ENCODE measurements at places on chromosomes 12 and 14.

DNA sequence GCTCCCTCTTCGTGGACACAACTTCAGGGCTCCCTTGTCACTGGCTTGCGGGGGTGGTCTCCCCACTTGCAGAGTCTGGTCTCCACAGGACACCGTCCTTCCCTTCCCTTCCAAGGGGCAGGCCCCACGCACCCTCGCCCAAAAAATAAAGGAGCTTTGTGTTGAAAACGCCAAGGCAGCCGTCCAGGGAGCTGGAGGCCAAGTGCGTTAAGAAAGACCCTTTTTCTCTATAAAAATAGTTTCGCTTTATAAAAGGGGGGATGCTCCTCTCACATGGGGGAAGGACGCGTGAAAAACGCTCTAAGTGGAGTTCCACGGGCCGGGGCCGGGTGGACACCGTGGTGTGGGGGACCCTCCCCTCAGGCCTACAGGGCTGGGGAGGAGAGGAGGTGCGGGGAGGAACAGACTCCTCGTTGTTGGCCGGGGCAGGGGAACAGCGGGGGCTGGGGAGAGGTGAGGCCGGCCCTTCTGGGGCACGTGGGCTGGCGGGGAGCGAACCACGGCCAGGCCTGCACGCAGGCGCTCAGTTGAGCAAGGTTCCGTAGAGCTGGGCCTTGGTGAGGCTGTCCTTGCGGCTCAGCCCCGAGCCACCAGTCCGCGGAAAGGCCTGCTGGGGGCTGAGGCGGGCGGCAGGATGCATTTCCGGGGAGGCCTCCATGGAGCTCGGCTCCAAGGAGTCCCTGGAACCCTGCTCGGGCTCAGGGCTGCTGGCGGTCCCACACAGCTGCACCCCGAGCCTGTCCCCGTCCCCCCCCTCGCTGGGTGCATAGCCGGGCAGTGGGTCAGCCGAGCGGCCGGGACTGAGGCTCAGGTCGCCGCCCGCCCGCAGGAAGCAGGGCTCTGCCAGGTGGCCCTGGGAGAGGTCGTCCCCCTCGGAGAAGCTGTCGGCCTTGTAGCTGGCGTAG is 49.5 kb downstream of the BEGAIN start:
- DNase-seq: no peak

DNA sequence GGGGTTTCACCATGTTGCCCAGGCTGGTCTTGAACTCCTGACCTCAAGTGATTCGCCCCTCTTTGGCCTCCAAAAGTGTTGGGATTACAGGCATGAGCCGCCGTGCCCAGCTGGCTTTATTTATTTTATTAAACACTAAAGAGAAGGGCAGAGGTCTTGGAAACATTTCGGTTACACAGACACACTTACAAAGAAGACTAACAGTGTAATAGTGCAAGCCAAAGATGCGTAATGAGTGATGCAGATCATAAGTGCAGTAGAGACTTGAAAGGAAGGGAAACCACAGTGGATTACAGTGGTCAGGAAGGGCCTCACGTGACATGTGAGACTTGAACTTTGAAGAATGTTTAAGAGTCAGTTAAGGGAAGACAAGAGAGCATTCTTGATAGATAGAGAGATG is 33.9 kb upstream of the CDK17 start:
- DNase-seq: peak; percentile 16

DNA sequence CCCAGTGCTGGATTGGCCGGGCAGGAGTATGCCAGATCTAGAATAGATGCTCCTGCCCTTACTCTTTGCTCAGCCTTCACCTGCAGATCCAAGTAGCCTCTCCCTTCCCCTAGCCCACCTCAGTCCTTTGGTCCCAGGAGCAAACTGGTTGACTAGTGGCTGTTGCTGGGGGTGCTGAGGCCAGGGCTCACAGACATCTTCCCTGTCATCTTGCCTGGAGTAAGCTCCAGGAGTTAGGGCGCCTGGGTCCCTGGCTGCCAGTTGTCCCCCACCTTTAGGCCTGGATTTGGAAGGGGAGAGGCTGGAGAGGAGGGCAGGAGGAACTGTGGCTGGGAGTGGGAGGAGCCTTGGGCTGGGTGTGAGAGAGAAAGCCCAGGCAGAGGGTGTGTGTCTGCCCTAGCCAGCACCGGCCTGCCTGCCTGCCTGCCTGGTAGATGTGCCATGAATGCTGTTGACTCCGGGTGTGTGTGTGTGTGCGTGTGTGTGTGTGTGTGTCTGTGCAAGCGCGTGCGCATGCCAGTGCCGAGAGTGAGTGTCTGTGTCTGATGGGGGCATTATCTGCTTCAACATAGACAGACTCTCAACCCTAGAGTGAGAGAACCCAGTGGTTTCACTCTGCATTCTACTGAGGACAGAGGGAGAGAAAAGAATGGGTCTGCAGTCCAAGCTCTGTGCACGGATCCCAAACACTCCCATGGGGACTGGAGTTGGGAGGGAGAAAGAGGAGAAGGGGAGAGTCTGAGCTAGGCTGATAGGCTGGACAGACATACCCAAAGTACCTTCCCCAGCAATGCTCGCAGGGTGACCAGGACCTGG is 845 bp upstream of the RARG start:
- no peak for DNase-seq

GRCh38 chr14:37150414-37150813 is 22.0 kb downstream of the SLC25A21 start:
- no peak for DNase-seq

DNA sequence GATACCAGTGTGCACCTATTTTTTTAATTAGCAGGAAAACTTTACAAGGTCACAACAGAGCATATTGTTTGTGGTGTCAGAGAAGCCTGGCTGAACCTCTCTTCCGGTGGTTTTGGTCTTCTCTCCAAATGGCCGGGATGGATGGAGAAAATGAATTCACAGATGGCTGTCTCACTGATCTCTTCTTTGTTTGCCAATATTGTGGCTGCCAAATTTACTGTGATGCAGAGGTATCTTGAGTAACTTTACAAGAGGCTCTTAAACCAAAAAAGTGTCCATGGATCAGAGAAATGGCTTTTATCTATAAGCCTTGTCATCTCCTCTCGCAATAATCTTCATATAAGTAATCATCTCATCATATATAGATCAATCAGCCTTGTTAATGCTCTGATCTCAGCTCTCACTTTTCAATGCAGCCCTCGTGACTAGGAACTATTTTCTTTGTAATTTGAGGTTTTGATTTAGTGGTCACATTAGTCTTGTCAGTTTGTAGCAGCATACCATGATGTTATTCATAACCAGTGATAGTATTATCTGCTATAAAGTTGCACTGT is 308.1 kb downstream of the EGLN3 start:
- DNase-seq: no peak

DNA sequence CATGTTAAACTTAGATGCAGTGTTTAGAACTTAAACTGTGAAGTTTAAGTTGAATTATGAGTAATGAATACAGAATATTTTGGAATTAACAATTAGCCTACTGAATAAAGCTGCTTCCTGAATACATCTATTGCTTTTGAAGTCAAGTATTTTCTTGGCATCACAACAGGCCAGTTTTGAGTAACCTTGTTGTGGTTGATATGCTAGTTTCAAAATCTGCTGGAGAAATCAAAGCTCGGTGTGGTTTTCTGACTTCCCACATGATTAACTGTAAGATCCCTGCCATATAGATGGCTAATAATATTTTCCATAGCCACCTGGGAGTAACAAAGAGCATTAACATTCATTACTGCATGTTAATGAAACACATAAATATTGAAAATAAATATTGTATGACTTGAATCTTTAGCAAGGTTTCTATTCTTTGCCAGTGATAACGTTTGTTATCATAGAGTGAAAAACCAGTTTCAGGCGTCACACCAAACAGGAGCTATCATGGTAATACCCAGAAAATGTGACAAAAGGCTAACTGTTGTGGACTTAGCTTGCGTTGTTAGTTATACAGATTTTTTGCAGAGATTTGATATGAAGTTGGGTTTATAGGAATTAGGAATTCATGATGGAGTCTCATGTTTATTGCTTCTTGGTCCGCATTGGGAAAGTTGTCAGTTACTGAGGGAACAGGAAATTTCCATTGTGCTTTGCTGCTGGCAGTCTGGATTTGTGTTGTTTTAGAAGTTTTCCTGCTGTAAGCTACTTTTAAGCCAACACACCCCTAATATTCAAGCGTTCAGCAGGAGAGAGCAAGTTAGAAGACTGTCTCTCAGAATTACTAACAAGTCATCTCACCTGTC is 32.1 kb downstream of the PPFIBP1 start:
- no peak for DNase-seq

- DNase-seq: peak; percentile 48
Measured at GRCh38 chr12:39620659-39621658, 1.4 kb upstream of the ABCD2 start.

- DNase-seq: no peak
Measured at GRCh38 chr12:40198601-40199000, 26.2 kb upstream of the LRRK2 start.

GRCh38 chr14:56195223-56195622 is 77.0 kb downstream of the PELI2 start:
- no peak for DNase-seq

GRCh38 chr12:3464561-3464960 is 26.4 kb upstream of the PRMT8 start:
- no peak for DNase-seq

DNA sequence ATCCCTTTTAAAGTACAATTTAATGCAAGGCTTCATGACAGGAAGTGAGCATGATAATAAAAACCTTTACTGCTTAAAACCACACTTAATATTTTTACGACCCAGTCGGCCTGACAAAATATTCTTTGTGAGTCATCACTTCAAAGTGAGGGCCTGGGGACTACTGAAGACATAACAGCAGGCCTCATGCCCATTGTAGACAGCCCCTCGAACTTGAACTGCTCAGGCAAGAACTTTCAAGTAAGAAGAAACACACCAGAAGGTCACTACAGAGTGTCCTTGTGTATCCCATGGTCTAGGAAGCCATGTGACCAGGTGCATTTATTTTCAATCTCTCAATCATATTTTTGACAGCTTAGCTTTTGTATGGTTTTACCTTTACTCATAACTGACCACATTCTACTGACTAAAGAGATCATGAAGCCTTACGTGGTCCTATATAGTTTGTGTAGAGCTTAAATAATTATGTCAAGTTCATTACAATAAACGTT is 61.4 kb upstream of the MANSC4 start:
- DNase-seq: no peak

- no peak for DNase-seq
Measured at GRCh38 chr12:96212456-96213375, 18.5 kb downstream of the ELK3 start.

GRCh38 chr12:52221070-52221781 is 11.8 kb upstream of the KRT7 start:
- no peak for DNase-seq

GRCh38 chr12:6201826-6202225 is 1.6 kb downstream of the CD9 start:
- DNase-seq: no peak

DNA sequence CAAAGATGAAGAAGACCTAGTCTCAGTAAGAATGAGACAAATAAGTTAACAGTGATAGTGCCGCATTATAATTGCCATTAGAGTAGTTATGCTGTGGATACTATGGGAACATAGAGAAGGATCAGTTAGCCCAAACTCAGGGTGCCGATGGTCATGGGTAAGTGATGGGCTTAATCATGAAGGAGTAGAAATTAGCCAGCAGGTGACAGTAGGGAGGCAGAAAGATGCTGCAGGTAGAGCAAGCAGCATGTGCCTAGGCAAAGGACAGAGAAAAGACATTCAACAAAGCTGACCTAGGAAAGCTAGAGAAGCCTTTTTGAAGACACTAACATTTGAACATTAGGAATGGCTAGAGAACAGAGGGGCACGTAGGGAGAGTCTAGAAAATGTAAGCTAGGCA is 30.6 kb upstream of the PTPRQ start:
- no peak for DNase-seq

- no peak for DNase-seq
Measured at GRCh38 chr12:115811045-115811444, 466.4 kb downstream of the MED13L start.

DNA sequence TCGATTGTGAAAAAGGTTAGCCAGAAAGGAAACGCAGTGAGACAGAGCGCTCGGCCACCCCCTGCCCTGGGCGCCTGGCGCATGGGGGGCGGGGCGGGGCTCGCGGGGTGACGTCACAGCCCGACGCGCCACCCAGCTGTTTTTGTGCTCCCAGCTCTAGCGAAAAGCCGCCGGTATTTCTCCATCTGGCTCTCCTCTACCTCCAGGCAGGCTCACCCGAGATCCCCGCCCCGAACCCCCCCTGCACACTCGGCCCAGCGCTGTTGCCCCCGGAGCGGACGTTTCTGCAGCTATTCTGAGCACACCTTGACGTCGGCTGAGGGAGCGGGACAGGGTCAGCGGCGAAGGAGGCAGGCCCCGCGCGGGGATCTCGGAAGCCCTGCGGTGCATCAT is at the start of gene GABARAPL1:
Gene GABARAPL1 (plus strand): TSS at position 139 of the 393 bp plus-strand sequence. CDS start 253 bp downstream, at position 392.
- peak; percentile 57 for DNase-seq

GRCh38 chr12:118302053-118302452 is 70.7 kb downstream of the TAOK3 start:
- DNase-seq: no peak

GRCh38 chr12:18323159-18323558 is 61.8 kb downstream of the PIK3C2G start:
- DNase-seq: no peak

DNA sequence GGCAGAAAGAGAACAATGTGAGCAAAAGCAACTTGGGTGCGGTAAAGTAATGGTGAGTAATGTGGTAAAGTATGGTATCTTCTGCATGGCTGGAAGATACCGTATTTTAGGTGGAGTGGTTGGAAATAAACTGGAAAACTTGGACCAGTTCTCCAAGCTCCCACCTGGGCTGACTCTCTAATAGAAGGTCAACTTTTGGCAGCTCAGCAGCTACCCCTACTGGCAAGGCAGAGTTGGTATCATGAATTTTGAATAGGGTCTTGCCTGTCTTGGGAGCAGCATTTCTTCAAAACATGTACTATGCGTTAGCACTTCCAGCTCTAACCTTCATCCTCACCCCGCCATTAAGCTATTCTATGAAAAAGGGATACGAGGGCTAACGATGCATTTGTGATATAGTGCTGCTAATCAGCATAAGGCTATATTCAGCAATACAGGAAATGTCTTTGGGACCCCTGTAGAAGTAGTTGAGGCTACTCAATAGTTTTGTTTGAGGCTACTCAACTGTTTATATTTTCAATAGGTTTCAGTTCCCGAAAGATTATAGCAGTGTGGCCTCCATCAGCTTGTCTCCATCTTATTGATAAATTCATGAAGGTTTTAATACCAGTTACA is 276.3 kb upstream of the FAR2 start:
- no peak for DNase-seq

- no peak for DNase-seq
Measured at GRCh38 chr14:99424306-99424877, 56.3 kb downstream of the SETD3 start.

- DNase-seq: no peak
Measured at GRCh38 chr12:94534774-94535509, 75.3 kb upstream of the CEP83 start.
